BJ (cell line): ENCODE measurements at places on chromosomes 13 and 19.

GRCh38 chr13:98940325-98941001 lies 37.4 kb downstream of the DOCK9 start:
- no peak for DNase-seq

- DNase-seq = no peak
Observed at GRCh38 chr13:39616087-39616694, 13.2 kb upstream of the LHFPL6 start.

DNA sequence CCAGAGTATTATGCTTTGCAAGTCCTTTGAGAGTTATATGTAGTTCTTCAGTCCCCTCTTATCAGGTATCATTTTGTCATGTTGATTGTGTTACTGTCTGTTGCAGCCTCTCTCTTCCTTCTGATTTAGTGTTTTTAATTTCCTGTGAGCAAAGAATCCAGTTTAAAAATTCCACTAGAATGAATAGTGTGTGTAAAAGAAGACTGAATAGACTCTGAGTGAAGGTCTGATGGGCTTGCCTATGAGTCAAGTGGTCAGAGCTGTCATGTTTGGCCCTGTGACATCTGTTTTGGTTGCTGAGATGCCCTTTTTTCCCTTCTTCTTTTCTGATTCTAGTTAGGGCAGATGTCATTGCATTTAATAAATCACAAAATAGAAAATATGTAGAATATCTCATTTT lies 23.3 kb upstream of the KCTD4 start:
- no peak for DNase-seq

- peak; percentile 52 for DNase-seq
Observed at GRCh38 chr19:52048555-52049501, at the start of gene ZNF432. TSS of gene ZNF432 (minus strand) at chr19:52048838. CDS start at chr19:52046868, 1,970 bp downstream.

DNA sequence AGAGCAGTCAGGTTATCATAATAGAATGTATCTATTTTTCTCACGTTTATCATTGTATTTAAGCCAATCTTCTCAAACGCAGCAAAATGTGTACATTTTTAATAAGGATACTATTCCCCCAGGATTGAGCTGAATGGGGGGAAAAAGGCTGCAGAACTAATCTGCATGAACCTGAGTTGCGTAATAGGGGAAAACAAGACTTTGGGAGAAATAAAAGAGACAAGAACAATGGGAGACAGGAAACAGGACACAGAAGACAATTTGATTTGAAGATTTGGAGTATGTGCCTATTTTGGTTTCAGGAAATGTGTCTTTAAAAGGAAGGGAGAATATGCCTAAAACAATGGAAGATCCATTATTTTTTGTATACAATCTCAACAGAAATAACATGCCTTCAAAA lies 844.5 kb downstream of the DIAPH3 start:
- DNase-seq = no peak

DNA sequence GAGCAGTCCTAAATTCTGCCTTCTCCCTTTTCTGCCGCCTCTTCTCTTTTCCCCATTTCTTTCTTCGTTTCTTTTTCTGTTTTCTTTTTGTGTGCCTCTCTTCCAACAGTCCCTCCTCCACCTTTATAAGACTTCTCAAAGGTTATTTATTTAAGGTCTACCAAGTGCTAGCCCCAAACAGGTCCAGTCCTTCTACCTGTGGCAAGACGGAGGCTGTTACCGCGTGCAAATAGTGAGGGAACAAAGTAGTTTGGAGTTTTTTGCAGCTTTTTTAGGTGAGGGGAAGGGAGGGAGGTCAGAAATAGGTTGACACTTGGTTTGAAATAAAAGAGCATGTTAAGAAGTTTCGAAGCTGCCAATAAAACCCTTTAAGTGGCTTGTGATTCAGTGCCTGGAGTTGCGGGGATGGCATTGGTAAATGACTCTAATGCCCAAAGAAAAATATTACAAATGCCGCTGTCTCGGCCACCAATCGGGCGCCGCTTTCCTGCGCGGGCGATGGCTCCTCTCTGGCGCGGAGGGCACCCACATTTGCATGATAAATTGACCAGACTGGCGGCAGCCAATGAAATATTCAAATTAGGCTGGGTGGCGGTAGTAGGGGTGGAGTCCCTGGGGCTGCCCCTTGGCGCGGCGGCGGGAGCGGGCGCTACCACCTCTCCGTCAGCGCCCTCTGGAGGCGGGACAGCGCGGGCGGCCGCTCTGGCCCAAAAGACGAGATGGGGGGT lies 7.5 kb upstream of the TSHZ3 start:
- no peak for DNase-seq

GRCh38 chr19:46079576-46079975 lies 38.8 kb upstream of the IGFL4 start:
- no peak for DNase-seq

DNA sequence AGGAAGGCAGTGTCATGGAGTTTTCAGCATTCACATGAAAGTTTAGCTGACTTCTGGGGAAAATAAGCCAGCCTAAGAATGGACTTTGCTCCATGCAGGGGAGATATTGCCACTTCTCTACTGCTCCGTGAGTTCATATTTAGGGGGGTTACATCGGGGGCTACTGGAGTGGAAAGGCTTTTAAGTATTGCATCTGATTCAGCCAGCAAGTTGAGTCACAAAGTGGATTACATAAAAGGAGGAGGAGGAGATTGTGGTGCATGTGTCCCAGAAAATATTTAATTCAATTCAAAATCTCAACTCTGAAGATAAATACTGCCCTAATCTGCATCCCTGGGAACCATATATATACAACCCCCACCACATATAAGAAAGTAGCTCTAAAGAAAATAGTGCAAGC lies 617.2 kb downstream of the DCT start:
- DNase-seq = no peak
